ENCODE measurements at places on chromosomes 6 and 20.

DNA sequence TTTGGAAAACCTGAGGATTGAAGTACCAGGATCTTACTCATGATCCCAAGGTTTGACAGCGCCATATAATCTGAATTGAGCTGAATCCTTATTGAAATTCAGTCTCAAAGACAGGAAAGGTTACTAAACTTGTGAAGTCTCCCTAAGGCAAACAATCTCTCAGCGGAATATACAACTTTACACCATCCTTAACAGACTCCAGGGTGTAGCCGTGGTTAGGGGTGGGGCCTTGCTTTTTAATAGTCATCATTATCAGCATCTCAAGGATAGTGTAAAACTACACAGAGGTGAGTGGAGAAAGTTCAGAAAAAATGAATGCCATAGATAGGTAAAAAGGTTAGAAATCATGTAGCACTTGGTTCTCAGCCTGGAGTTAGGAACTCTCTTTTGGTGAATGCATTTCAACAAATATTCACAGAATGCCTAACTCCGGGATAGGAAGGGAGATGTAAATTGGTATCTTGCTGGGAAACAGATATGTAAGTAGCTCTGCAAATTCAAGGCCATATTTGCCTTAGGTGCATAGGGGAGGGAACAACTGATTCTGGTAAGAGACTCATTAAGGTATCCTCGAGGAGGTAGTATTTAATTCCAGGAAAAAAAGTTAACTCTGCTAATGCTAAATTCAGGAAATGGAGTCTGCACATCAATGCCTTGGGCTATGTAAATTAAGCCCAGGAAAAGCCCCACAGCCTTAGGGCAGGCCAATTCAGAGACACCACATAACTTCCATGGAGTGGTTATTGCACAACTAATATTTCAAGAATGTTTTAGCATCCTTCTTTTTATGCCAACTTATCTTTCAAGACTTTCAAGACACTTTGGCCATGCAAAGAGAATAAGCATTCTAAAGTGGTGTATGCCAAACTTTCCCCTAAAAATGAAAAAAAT lies 61.6 kb downstream of the SNAP25 start:
- DNase-seq: no peak

- DNase-seq: no peak
These were observed 200.5 kb upstream of the PCSK2 start for GRCh38 chr20:17026346-17026745.

- DNase-seq: no peak
These were observed 46.1 kb upstream of the UNC93A start for GRCh38 chr6:167244991-167245390.

GRCh38 chr6:19802656-19803055 lies 34.5 kb upstream of the ID4 start:
- no peak for DNase-seq

- no peak for DNase-seq
These were observed 659 bp downstream of the TAF4 start for GRCh38 chr20:62064770-62065673.

GRCh38 chr6:162904069-162904663 lies 176.4 kb downstream of the PACRG start:
- DNase-seq: no peak

Measured in activated T-helper 9 cell treated with anti-CD3 and anti-CD28 coated beads, Interleukin-2, amount 50 U/mL, for 16 hours (primary cell).